ENCODE measurements at places on chromosomes 7 and 10. TPM values are rescaled to one million over a fixed set of nuclear protein-coding genes. Genes with fewer than 3 reads are reported as not detected.
A peak's percentile ranks its signal among the peaks of the same experiment; 100 is the strongest.

DNA sequence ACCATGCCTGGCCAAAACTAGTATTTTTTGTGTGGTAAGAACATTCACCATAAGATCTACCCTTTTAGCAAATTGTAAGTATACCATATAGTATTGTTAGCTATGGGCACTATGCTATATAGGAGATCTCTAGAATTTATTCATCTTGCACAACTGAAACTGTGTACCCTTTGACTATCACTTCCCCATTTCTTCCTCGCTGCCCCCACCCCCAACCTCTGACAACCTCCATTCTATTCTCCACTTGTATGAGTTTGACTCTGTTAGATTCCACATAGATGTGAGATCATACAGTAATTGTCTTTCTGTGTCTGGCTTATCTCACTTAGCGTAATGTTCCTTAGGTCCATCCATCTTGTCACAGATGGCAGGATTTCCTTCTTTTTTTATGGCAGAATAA, 3.6 kb downstream of the CASP7 start:
- no peaks in the 10 kb centered on the region for H3K27me3 ChIP-seq
- no peak for DNase-seq
- H3K4me1 ChIP-seq: peaks cover 5% of the 10 kb centered on the region
- no peak overlapping the region for H3K27ac ChIP-seq
- no peaks in the 10 kb centered on the region for H3K36me3 ChIP-seq

DNA sequence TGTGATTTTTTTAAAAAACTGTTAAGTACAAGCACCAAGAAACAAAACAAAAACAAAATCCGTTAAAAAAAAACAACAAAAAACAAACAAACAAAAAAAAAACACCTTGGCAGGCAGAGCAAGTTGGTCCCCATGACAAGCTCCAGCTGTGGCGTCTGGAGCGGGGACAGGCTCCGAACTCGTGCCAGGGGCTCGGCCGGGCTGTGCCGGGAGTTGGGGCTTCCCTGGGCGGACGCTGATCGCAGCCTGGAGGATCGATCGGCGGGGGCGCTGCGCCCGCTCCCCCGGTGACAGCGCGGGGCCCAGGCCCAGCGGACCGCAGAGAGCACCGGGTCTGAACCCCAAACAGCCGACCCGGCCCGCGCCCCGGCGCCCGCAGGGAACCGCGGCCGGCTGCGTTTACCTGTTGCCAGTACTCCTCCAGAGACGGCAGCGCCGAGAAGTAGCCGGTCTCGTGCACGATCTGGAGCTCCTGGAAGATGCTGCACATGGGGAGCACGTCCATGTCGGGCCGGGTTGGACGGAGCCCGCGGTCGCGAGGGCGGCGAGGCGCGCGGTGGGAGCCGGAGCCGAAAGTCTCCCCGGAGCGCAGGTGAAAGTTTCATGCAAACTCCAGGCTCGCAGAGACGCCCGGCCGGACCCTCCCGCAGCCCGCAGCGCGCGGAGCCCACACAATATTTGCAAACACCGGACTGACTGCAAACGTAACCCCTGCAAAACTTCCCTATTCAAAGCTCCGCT, at the start of gene KLF6:
Gene KLF6, minus strand, starts transcription at position 700 of the 741 bp plus-strand sequence. Its CDS starts 195 bp downstream, at position 505.
- H3K36me3 ChIP-seq: peaks cover 43% of the 10 kb centered on the region
- DNase-seq: peak; percentile 65
- no peaks in the 10 kb centered on the region for H3K27me3 ChIP-seq
- peaks cover 8% of the 10 kb centered on the region for H3K4me1 ChIP-seq
- peak within 1 kb of the TSS; percentile 98 for H3K4me3 ChIP-seq
- peak within 1 kb of the TSS; percentile 100 for H3K27ac ChIP-seq

DNA sequence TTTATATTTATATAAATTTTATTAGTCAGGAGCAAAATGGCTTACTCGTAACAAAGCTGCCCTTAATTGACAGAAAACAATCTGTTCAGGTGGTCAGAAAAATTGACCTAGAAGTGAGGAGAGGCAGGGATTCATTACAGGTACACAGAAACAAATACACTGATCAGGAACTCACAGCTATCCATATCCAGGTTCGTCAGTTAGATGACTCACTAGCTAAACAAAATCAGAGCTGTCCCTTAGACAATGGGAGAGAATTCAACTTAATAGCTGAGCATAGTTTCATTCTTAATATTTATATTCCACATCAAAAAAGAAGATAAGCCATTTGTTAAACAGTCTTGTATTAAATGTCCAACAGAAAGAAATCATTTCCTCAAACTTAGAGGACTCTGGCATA, 41.7 kb downstream of the HYCC1 start:
- DNase-seq: no peak
- H3K36me3 ChIP-seq: peaks cover 45% of the 10 kb centered on the region
- H3K27ac ChIP-seq: no peak overlapping the region
- H3K27me3 ChIP-seq: no peaks in the 10 kb centered on the region
- H3K4me3 ChIP-seq: no peak overlapping the region
- H3K4me1 ChIP-seq: no peaks in the 10 kb centered on the region

DNA sequence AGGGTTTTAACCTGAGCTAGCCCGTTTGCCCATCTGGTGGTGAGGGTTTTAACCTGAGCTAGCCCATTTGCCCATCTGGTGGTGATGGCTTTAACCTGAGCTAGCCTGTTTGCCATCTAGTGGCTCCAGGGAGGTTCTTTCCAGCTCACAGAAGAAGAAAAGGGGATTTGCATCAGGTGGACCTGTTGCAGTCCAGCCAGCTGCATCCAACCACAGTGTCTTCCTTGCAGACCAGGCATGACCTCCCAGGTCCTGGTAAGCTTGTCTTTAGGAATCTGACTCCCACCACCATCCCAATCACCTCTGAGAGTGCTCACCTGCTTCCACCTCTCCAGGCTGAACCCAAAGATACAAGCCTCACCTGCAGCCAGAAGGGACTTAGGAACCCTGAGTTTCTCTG, 62.4 kb upstream of the EMX2 start:
- no peaks in the 10 kb centered on the region for H3K36me3 ChIP-seq
- H3K4me3 ChIP-seq: no peak overlapping the region
- DNase-seq: no peak
- no peaks in the 10 kb centered on the region for H3K27me3 ChIP-seq
- H3K27ac ChIP-seq: no peak overlapping the region

DNA sequence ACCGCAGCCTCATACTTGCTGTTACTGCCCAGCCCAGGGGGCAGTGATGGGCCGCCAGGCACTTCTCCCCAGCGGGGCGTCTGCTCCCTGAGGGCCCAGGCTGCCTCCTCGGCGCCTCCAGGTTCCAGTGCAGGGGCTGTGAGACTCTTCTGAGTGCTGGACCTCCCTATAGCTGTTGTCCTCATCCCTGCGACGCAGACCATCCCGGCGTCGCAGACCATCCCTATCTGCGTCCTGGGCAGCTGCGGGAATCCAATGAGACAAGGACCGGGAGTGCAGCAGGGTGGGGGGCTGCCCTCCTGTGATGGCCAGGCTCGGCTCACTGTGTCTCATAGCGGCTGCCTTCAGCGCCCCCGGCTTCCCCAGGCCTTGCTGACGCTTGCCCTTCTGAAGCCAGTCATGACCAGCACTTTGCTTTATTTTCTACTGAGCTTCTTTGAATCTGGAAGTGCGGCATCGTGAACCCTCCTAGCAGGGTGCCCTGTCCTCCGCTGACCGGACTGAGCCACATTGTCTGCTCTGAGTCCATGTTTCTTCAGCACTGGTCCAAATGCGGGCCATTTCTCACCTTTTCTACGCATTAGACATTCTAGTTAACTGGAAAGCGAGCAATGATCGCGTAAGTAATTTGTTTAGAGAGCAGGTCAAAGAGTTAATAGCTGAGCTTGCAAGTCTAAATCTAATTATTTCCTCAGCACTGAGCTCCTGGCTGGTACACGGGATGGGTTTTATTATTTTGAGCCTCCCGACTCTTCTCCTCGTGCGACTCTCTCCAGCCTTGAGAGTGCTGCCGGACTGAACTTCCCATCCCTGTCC, 339.5 kb downstream of the WDR37 start:
- no peaks in the 10 kb centered on the region for H3K36me3 ChIP-seq
- H3K27me3 ChIP-seq: no peaks in the 10 kb centered on the region
- no peak overlapping the region for H3K4me3 ChIP-seq
- H3K27ac ChIP-seq: no peak overlapping the region
- no peak for DNase-seq

Gene SERPINE1
- 2,000 TPM for total RNA-seq

GRCh38 chr10:100036850-100037249, 27.1 kb upstream of the DNMBP start:
- 0 out of 2 replicates have a peak, but pooled peaks cover 4% of the 10 kb centered on the region for H3K4me1 ChIP-seq
- DNase-seq: no peak
- no peak overlapping the region for H3K4me3 ChIP-seq
- no peaks in the 10 kb centered on the region for H3K27me3 ChIP-seq
